ENCODE measurements at places on chromosomes 1 and 21.

DNA sequence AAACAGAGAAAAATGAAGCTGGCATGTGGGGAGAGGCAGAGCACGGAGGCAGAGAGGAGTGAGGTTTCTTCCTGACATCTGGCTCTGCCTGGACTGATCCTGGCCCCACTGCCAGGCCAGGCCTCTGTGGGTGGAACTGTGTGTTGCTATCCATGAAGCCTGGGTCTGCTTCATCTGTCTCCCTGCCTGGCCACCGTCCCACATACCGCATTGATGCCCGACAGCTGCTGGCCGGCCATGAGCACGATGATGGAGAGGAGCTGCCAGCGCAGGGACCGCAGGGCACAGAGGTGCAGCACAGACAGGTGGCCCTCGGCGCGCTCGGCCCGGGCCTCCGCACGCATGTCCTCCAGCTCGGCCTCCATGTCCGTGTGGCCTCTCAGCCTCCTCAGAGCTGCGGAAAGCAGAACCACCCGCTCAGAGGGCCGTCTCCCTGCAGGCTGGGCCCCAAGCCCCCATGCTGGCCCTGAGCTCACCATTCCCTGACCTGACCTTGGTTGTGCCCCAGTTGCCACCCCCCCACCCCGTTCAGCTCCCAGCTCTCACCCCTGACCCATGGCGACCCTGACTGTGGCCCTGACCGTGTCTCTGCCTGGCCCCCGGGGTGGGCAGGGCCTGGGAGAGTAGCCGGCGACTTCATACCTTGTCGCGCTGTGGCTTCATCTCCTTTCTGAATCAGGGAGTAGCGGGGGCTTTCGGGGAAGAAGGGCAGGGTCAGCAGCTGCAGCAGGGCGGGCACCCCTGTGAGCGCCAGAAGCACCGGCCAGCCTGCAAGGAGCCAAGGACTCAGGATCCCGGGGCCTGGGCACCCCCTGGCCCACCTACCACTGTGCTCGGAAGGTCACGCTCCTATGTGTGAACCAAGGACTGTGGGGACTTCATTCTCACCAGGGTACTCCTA is 11.5 kb downstream of the SLC2A7 start:
- no peak for DNase-seq

- no peak for DNase-seq
These were observed 21.9 kb upstream of the ERO1B start for GRCh38 chr1:236303675-236304074.

DNA sequence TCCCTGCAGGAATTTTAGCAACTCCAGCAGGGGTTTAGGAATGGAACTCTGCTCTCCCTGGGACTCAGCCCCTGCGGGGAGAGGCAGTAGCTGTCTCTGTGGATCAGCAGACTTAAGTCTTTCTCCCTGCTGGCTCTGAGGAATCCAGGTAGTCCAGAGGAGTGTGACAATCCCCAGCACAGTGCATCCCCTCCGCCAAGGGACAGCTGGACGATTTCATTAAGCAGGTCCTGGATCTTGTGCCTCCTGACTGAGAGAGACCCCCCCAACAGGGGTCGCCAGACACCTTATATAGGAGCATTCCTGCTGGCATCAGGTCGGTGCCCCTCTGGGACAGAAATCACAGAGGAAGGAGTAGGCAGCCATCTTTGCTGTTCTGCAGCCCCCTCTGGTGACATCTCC is 30.6 kb downstream of the AKT3 start:
- no peak for DNase-seq

- DNase-seq = no peak
These were observed 1.7 kb upstream of the DMRTA2 start for GRCh38 chr1:50424884-50425375.

DNA sequence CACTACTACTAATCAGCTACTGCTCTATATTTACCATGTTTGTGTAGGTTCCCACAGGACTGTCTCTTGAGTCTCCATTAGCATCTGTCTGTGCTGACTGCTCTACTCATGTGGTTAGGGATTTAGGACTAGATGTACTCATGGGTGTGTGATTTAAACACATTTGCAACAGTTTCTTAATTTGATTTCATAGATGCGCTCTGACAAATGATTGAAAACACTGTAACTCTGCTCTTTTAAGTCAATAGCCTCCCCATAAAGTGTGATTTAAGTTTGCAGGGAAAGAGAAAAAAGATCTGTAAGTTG is 809.3 kb downstream of the NCAM2 start:
- DNase-seq = no peak

DNA sequence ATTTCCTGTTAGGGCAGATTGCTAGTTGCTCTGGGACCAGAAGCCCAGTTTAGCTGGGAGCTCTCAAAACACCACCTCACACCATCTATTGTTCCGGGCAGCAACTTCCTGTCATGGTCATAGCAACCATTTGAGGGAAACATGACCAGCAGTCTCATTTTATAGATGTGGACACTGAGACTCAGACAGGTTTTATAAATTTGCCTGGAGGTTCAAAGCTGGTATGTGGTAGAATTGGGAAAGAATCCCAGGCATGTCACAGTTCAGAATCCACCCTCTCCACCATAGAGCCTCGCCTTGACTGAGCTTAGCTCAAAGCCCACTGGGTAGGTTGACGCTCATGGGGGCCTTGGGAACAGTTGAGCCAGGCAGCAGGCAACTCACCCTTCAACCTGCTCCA is 14.0 kb upstream of the TRIM67 start:
- no peak for DNase-seq

GRCh38 chr1:221182791-221183533 is 303.7 kb downstream of the HLX start:
- no peak for DNase-seq

DNA sequence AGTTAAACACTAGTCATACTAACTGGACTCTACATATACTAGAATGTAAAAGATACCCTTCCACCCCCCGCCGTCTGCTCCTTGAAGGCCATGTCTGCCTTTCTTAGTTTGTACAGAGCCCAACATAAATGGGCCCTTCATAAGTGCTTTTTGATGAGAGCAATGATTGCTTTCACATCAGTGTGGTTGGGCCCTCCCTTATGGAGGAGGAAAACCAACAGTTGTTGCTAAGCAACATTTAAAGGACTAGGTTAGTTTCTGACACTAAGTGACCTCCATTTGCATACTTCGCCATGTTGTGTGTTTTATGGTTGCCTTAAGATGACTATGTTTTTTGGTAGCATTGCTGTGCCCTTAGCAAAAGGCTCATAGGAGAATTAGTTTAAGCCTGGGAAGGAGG is 182.0 kb upstream of the SGIP1 start:
- peak; percentile 87 for DNase-seq

GRCh38 chr1:211328866-211329475 is 2.3 kb downstream of the TRAF5 start:
- DNase-seq = no peak

- no peak for DNase-seq
These were observed 283.1 kb downstream of the TM2D1 start for GRCh38 chr1:61441723-61442262.

GRCh38 chr1:201459052-201459451 is 9.9 kb downstream of the PHLDA3 start:
- DNase-seq = no peak

GRCh38 chr1:224333309-224333926 is 3.4 kb upstream of the NVL start:
- DNase-seq = peak; percentile 62

DNA sequence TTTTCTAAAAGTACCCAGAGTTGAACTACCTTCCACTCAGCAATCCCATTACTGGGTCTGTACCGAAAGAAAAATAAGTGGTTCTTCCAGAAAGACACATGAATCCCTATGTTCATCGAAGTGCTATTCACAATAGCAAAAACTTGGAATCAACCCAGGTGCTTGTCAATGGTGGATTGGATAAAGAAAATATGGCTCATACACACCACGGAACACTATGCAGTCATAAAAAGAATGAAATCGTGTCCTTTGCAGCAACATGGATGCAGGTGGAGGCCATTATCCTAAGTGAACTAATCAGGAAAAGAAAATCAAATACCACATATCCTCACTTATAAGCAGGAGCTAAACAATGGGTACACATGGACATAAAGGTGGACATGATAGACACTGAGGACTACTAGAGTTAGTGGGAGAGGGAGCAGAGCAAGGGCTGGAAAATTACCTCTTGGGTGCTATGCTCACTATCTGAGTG is 32.9 kb upstream of the JUN start:
- no peak for DNase-seq

DNA sequence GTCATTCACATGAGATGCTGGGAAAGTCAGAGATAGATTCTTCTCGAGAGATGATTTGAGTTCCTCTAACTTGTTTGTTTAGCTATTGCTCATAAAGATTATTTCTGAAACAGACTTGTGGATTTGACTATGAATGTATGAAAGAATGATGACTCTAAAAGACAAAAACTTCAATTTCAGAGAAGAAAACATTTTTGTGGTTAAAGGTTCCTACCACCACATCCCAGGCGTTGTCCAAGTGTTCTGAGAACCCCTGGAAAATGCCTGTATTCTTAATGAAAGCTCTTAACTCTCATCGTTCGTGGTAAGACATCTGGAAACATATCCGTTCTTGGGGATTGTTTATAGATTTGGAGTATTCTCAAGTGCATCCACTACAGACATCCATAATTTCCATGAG is 228.7 kb downstream of the BARHL2 start:
- no peak for DNase-seq

DNA sequence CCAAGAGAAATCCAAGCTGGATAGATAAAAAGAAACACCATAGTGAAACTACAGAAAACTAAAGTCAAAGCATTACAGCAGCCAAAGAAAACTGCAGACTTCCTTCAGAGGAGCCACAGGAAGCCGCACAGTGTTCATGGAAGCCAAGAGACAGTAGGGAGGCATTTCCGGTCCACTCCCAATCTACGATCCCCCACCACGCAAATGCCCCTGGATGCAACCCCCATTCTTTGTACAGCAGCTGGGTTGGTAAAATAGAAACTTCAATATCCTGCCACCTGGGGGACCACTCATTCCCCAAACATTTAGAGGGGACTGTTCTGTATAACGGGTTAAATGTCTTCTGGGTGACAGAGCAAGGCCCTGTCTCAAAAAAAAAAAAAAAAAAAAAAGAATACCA is 43.9 kb upstream of the TSPEAR start:
- DNase-seq = no peak

- DNase-seq = no peak
These were observed 6.7 kb upstream of the TEX35 start for GRCh38 chr1:178506177-178506576.

- no peak for DNase-seq
These were observed 91.4 kb upstream of the TPTE start for GRCh38 chr21:10430005-10430404.

DNA sequence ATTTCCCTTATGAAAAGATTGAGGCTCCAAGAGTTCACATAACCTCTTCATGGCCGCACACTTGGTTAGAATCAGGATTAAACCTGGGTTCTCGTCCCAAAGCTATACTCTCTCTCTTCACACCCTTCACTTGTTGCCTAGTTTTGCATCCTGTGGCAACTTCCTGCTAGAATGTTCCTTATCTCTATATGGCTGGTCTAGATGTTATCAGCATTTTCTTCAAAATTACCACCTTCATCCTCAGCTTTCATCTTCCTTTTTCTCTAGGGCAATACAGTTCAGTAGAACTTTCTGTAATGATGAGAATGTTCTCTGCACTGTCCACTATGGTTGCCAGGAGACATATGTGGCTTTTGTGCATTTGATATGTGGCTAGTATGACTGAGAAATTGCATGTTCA is 31.1 kb upstream of the BCAR3 start:
- no peak for DNase-seq

GRCh38 chr1:112342558-112342957 is 53.5 kb upstream of the CTTNBP2NL start:
- no peak for DNase-seq

DNA sequence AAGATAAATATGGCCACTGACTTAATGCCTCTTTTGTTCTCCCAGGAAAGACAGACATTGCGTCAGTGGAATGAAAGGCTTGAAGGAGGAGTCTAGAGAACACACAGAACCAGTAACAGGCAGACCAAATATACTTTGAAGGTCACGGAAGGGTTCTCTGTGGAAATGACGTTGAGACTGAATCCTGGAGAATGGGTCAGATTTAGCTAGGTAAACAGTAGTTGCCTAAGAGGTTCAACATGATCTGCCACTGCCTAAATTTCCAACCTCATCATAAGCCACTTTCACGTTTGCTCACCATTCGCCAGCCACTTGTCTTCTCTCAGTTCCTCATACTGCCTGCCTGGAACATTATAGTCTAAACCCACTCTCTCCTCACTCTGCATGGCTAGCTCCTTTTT is 20.5 kb downstream of the PLA2G4A start:
- DNase-seq = no peak

GRCh38 chr1:207404849-207405525 is 49.1 kb upstream of the CR2 start:
- peak; percentile 55 for DNase-seq

DNA sequence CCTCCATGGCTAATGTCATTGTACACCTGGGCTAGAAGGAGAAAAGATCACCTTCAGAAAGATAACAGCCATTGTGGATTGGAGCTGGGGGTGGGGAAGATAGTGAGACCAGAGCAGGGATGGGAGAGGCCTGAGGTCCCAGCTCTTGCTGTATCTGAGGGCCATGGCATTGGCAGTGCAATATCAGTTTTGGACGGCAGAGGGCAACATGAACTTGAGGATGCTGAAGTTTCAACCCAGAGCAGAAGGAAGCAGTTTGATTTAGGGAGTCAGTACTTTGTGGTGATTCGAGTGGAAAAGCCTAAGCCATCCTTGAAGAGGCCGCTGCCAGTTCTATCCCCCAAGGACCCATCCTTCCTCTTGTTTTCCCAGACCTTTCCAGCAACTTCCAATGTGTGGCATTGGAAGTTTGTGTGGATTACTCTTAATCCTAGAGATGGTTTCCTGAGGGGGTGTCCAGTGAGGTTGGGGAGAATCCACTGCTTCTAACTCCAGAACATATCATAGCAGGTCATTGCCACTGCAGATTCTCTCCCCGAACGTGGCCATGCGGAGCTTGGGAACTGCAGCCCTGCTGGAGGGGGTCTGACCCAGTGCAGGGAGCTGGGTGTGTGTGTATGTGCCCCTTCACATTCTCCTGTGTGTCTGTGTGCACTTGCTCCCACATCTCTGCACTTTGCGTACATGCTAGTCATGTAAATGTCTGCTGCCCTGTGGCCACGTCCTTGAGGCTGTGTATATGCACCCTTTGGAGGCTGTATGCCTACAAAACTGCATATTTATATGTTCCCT is 24.1 kb downstream of the SLC26A9 start:
- DNase-seq = peak; percentile 74

GRCh38 chr1:26890467-26890796 is 349 bp upstream of the GPN2 start:
- no peak for DNase-seq

DNA sequence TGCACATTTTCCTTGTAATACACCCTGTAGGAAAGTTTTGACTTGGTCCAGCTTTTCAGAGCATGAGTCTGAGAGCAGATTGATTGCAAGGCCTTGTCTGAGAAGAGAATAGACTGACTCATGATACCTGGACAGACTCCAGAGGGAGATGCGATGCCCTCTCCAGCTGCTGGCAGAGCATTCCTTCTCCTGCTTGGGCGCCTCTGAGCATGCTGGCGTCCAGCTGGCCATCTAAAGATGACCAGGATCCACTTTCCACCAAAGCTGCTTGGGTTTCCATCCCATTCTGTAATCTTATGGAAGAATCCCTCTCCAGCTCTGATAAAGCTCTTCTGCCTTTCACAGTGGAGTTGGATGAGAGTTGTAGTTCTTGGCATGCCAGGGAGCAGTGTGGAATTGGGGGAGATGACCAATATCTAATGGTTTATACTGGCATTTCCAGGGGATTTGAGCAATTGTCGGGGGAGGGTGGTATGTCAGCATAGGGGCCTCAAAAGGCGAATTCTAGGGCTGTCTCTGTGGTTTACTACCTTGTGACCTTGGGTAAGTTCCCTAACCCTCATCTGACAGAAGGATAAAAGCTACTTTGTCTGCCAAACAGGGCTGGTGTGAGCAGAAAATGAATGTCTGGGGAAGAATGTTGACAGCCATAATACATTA is 19.5 kb downstream of the SZRD1 start:
- DNase-seq = no peak
